Caco-2 (cell line): ENCODE measurements at places on chromosomes 13 and 19.

GRCh38 chr13:44184740-44185139, 188.9 kb upstream of the SERP2 start:
- no peak for DNase-seq

- DNase-seq = no peak
Observed at GRCh38 chr13:111639196-111639705, 318.8 kb downstream of the TEX29 start.

GRCh38 chr19:38892841-38893240, 6.6 kb downstream of the SIRT2 start:
- no peak for DNase-seq

DNA sequence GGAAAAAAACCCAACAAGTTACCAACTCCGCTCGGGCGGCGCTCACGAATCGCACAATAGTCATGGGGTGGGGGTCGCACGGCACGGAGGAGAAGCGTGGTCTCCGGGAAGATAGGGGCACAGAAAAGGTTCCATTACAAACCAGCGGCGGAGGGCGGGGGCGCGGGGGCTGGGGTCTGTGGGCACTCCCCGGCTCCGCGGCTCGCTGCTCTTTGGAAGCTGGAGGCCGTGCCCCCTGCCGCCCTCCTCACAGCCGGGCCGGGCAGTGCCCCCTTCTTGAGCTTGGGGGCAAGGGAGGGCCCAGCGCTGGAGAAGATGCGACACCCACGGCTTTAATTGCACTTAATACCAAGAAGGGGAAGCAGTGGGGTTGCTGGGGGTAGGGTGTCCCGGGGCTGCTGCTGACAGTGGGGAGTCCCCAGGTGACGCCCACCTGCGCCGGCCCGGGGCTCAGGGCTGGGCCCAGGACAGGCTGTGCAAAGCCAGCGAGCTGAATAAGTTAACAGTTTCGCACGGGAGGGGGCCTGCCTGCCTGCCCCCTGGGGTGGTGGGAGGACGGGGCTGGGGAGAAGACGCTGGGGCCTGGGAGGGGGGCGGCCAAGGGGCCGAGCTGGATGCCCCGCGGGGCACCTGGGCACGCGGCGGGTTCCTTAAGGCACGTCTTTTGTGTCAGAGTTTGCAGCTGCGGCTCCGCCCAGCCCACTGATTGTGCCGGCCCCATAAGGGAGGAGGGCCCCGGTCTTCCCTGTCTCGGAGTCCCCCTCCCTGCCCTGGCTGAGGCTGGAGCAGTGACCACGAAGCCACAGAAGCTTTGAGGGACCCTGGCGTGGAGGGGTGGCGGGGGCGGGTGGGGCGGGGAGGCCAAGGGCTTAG, 9.8 kb downstream of the DCAF15 start:
- no peak for DNase-seq

DNA sequence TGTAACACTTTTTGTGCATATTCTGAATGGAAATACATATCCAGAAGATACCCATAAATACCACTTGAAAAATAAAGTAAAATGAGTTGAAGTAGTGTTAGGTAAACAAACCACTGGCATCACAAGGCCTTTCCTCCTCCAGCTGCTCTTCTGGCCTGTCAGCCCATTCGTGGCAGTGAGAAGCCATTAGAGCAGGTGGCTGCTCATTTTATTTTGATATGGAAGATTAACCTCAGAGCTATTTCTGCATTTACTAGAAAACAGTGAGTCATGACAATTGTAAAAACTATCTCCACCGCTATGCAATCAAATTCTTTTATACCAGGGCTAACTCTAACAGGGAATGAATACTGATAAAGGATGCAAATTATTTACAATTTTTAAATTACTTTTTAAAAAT, 2898.1 kb downstream of the PCDH9 start:
- no peak for DNase-seq

- DNase-seq = no peak
Observed at GRCh38 chr13:44806826-44807225, 182.4 kb downstream of the NUFIP1 start.

GRCh38 chr13:96824140-96824539, 170.1 kb downstream of the OXGR1 start:
- no peak for DNase-seq

DNA sequence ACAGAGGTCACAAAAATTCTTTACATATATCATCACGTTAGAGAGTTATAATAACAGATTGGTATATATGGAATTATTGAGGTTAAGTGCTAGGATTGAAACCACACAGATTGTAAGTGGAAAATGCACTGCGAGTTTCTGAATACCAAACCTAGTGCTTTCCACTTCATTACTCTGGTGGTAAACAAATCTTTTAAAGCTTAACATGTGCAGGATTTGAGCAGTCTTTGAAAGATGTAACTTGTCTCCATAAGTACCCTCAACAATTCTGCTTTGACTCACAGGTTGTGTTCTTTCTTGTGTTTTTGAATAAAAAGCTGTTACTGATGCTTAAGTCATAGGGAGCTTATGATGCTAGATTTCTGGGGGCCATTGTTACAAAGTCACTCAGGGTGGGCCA, 314.7 kb upstream of the DACH1 start:
- DNase-seq = no peak
